ENCODE measurements at places on chromosomes 2 and 18.

DNA sequence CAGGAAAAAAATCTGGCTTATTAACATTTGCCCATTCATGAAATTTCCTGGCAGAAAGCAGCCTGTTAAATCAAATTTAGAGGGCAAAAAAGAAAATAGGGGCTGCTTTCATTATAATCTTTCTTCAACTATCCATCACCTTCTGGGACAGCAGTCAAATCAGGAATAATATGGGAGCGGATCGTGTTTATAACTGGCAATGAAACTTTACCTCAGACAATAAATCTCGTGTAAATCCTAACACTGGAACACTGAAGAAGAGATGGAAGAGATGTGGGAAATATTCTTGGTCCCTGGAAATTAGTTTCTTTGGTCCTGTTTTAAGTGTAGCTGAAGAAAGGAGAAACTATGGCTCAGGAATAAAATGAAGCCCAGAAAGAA, 77.5 kb upstream of the SERTAD2 start:
- DNase-seq: no peak

GRCh38 chr2:44650796-44651195, 289.0 kb downstream of the CAMKMT start:
- no peak for DNase-seq

- DNase-seq: no peak
These were observed 58.0 kb downstream of the ZNF519 start for GRCh38 chr18:14074187-14074586.

- no peak for DNase-seq
These were observed 138.8 kb downstream of the TWIST2 start for GRCh38 chr2:238986491-238987351.

GRCh38 chr2:205338156-205338555, 344.1 kb upstream of the NRP2 start:
- no peak for DNase-seq

GRCh38 chr2:191565120-191565519, 112.8 kb upstream of the NABP1 start:
- no peak for DNase-seq

DNA sequence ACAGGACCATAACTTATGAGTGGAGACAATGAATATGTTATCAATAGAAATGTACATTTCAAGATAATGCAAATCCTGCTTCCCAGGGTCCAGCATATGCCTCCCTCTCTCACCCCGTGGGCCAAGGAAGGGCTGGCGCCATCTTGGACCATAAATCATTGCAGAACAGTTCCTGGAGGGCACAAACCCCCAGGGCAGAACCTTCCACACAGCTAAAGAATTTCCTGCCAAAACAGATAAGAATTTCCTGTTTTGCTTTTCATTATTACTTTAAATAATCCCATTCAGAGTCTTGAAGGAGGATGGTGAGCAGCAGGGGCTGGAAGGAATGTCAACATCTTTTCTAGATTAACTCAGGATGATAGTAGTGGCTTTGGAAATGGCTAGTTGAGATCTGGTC, 53.7 kb downstream of the EHD3 start:
- DNase-seq: no peak

DNA sequence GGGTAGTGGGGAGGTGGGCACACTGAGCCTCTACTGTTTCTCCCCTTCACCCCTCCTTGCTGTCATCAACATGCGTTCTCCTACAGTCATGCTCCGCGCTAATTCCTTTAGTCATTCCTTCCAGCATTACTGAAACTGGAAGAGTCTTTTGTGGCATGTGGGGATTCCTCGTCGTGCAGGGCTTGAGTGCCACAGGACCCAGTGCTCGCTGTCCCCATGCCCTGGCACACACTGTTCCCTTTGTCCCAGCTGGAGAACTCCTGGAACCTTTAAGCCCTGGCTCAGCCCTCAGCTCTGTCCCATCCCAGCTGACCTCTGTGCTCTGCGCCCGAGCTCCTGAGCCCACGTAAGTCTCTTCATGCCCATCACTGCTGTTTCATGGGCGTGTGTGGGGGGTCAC, 42.1 kb downstream of the ODC1 start:
- no peak for DNase-seq

GRCh38 chr18:42437646-42438045, 482.6 kb downstream of the PIK3C3 start:
- DNase-seq: no peak

- no peak for DNase-seq
These were observed 2.5 kb downstream of the ARHGEF4 start for GRCh38 chr2:130839011-130839780.

All from stimulated activated naive B cell treated with anti-CD40 and anti-IgM and Interleukin-4, amounts not matched to agents 10 μg/mL and 1 μg/mL and 100 μg/mL, for 72 hours (primary cell).